ENCODE measurements at places on chromosomes 6 and 20.
A peak's percentile ranks its signal among the peaks of the same experiment; 100 is the strongest.

DNA sequence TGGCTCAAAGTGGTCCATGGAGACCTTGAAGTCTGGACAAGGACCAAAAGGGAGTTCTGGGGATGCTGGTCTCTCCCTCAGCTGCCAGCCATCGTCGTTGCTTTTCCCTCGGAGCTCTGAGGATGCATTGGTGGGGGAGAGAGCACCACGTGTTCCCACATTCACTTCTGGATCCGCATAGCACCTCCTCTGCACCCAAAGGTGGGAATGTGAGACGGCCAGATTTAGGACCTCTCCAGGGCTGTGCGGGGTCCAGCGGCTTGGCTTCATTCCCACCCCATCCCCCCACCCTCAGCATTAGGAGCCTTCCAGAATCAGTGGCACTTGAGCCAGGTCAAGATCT, 1.1 kb downstream of the EPB41L1 start:
- no peak for DNase-seq

GRCh38 chr6:4814212-4814611, 38.0 kb downstream of the CDYL start:
- DNase-seq, result no peak

- no peak for DNase-seq
Measured at GRCh38 chr6:106309766-106310373, 15.7 kb downstream of the ATG5 start.

- DNase-seq, result no peak
Measured at GRCh38 chr6:54698974-54699373, 147.6 kb upstream of the FAM83B start.

GRCh38 chr6:39268171-39268570, 38.9 kb upstream of the KCNK5 start:
- DNase-seq, result no peak

GRCh38 chr20:32231245-32231644, 23.6 kb downstream of the POFUT1 start:
- DNase-seq, result no peak

DNA sequence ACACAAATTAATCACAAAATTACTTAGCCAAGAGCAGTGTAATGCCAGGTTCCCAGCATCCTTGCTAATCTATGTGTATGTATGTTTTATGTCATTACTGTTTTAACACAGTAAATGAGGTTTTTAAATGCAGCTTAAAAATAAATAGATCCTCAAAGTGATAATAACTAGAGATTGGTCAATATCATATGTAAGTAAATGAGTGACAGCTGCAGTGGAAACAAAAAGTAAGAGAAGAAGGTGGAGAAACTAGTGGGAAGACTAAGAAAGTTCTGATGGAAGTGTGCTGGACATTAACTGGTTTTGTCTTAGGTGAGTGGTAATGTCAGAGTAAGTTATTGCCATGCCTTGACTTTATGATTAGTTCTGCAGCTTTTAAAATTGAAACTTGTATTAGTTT, 1.9 kb upstream of the GJB7 start:
- DNase-seq, result no peak

- DNase-seq, result peak; percentile 59
Measured at GRCh38 chr6:155264693-155265320, 994 bp downstream of the CLDN20 start.

All from femur (tissue), 1 donor.